ENCODE measurements at places on chromosomes 7 and 10.
A peak's percentile ranks its signal among the peaks of the same experiment; 100 is the strongest.

DNA sequence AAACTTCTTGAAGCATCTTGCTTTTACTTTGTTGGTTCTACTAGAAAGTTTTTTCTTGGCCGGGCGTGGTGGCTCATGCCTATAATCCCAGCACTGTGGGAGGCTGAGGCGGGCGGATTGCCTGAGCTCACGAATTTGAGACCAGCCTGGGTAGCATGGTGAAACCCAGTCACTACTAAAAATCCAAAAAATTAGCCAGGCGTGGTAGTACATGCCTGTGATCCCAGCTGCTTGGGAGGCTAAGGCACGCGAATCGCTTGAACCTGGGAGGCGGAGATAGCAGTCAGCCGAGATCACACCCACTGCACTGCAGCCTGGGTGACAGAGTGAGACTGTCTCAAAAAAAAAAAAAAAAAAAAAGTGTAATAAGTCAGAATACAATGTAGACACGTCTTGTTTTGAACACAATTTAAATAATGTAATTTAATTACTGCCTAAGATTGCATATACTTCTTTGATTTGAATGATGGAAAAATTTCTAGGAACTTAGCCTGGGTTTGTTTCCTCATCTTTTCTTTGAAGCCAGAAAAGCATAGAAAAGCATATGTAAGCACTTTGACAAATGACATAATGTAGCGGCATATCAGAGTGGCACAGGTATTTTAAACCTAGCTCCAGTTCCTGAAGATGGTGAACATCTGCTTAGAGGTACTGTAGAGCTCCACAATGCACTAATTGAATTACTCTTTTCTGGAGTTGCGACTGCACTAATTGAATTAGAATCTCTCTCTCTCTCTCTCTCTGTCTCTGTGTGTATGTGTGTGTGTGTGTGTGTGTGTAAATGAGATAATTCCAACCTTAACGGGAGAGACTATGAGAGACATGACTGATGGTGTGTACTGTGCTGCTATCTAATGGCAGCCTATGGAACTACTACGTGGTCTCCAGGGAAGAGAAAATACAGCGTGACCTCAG, 87.8 kb downstream of the BTRC start:
- peak; percentile 71 for DNase-seq

- no peak for DNase-seq
Observed at GRCh38 chr7:92293896-92294590, 48.3 kb downstream of the ANKIB1 start.

GRCh38 chr7:143417734-143418383, 9.2 kb upstream of the EPHA1 start:
- no peak for DNase-seq

DNA sequence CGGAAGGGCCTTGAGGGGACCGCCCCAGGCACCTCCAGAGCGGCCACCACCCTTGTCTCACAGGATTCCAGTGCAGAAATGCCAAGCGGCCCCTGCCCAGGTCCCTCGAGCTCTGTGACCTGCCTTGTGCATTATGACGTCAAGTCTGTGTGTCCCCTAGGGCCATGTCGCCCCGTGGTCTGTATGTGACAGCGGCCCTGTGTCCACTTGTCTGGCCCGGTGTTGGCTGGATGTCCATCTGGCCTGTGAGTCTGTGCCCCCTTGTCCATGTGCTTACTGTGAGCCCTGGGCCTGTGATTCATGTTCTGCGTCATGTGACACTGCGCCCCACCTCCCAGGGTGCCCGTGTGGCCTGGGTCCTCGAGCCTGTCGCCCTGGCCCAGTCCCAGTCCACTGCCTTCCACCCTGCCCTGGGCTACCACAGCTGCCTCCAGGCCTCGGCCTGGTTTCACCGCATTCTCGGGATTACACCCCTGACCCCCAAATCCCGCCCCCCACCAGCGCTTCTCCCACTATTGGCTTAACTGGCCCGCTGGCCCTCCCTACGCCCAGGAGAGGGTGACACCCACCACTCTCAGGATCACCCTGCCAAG, 66.6 kb upstream of the ZNF722 start:
- DNase-seq, result no peak

DNA sequence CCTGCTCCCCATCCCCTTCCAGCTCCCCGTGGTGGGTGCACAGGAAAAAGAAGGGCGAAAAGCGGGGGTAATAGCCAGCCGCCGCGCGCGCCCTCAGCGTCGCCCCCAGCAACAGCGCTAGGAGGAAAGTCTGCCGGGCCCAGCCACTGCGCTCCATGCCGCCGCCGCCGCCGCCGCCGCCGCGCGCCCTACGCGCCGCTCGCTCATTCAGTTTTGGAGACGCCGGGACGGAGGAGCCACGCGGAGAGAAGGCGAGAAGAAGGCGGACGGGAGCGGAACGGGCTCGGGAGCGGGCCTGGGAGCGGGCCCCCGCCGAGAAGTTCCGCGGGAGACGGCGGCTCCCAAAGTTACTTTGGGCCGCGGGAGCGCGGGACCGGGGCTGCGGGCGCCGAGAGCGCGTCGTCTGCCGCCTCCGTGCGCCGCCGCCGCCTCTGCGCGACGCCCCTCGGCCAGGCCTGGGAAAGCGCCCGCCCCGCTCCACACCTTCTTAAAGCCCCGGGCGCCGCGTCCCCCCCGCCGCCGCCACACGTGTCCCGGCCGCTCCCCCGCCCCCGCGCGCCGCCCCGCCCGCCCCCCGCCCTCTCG, at the start of gene RELN:
Gene RELN (minus strand): TSS at position 459 of the 585 bp plus-strand sequence. CDS start 302 bp downstream, at position 157.
- DNase-seq, result peak; percentile 21

DNA sequence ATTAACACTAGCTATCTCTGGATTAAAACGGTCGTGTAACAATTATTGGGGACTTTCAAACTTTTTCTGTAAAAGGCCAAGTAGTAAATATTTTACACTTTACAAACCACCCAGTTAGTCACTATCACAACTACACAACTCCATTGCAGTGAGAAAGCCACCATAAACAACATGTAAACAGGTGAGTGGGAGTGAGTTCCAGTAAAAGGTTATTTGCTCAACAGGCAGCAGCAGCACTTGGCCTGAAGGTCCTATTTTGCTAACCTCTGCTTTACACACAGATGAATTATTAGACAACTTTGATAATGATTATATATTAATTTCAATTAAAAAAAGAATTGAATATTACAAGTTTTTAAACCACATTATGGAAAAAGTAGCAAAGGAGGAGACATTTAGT, 15.8 kb upstream of the AGMO start:
- DNase-seq, result no peak

DNA sequence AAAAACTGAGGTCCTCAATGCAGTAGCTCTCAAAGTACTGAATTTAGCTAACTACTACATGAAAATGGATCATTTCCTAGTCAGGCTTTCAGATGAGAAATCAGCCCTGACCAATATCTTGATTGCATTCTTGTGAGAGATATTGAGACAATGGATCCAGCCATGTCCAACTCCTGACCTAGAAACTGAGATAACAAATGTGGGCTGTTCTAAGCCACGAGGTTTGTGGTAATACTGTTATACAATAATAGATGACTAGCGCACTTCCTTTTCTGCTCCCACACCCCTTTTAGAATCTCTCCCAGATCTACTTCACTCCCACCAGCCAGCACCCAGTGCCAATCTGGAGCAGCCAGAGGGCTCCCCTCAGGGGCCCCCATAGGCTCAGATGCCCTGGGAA, 209.3 kb upstream of the KMT2E start:
- no peak for DNase-seq

- DNase-seq, result no peak
Observed at GRCh38 chr10:51564896-51565510, 134.4 kb downstream of the CSTF2T start.

DNA sequence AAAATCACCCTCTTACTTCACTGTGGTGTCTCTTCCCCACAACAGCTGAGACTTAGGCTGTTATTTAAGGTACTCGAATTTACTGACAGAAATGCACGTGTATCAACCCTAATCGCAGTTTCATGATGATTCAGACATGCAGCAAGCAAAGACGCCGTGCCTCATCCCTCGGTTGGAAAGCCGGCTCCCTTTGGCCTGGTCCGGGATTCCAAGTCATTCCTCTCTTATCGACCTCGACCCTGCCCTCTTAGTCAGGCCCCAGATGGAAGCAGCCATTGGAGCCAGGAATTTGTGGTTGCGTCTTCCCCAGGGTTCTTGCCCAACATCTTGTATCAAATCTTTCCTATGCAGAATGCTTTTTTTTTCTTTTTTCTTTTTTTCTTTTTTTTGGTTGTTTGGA, 229.5 kb downstream of the GATA3 start:
- no peak for DNase-seq

GRCh38 chr10:6297951-6298381, 95.2 kb downstream of the PFKFB3 start:
- peak; percentile 10 for DNase-seq

DNA sequence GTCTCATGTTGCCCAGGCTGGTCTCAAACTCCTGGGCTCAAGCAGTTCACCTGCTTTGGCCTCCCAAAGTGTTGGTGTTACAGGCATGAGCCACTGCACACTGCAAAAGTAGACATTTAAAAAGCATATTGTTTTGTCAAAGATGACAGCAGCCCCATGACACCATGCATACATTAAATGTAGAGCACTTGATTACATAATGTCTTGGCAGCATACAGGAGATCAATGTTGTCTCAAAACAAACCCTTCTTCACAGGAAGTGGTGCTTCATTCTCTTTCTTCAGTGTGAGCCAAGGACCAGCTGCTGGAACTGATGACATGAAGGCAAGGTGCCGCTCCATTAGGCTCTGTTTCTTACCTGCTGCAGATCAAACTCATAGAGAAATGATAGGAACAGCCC, 218.4 kb downstream of the KLF6 start:
- DNase-seq, result no peak

DNA sequence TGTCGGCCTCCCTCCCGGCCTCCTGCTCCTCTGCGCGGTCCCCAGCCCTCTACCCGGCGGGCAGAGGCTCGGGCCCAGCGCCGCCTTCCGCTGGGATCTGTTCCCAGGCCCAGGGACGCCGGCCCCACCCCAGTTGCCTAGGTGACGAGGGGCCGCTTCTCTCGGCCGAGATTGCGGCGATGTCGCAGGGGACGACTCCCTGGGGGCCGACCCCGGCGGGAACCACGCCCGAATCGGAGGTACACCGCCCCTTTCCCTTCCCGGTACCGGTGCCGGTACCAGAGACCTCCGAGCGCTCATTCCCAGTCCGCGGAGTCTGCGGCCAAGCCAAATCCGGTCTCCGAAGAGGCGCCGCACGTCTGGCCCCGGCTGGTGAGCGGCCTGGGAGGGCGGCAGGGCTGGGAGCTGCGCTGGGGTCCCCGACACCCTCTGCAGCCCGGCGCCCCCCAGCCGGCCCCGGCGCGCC, at the start of gene CABCOCO1:
Gene CABCOCO1 (plus strand): TSS at position 136 of the 466 bp plus-strand sequence. CDS start 44 bp downstream, at position 180.
- peak; percentile 69 for DNase-seq

DNA sequence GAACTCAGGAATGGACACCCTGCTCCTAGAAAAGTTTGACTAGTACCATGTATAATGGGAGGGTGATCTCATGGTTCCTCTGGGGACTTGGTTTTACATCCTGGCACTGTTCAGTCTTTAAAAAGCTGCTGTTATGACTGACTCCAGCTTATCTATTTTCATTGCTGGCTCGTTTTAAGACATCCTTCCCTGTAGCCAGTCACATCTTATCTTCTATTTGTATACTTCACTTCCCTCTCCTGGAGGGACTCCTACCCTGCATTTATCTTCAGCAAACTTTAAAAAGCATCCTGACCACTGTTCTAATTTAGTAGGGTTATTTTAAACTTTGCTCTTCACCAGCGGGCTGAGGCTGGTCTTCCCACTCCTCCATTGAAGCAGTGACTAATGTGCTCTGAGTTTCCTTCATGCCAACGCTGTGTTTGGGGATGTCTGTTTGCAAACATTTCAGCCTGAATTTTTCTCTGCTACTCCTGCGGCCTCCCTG, 72.9 kb upstream of the ARMC3 start:
- no peak for DNase-seq

DNA sequence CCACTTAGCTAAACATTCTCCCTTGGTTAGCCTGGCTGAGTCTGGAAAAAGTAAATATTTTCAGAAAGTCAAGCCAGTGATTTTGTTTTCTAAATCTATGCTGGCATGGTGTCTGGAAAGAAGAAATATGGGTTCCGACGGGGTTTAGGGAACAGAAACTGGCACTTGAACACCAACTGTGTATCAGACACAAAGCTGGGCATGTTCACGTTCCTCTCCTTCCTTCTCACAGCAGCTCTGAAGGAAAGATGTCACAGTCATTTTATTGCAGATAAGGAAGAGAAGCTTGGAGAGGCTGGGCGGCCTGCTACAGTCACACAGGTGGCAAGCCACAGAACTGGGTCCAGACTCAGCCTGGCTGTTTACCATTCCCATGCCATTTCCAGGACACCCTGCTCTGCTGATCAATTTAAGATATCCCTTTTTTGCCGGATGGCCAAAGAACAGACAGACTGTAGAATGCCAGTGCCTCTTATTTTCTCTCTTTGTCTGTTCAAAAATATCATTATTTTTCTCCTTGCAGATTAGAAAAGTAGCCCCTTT, 118.8 kb downstream of the HERPUD2 start:
- DNase-seq, result no peak

DNA sequence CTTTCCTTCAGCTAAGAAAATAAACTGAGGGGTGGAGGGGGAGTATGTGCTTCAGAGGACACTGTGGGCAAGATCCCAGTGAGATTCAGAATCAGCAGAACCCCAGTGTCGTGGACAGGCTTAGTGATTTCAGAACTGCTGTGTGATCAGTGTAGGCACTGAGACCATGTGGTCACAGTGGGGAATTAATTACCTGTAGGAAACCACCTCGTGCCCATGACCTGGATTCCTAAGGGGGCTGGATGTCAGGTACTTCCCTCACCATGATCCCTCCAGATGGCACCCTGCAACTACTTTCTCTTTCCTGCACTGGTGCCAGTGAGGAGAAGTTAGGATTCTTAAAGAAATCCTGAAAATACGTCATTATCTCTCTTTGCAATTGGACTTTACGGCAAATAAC, 64.4 kb downstream of the HBP1 start:
- no peak for DNase-seq

DNA sequence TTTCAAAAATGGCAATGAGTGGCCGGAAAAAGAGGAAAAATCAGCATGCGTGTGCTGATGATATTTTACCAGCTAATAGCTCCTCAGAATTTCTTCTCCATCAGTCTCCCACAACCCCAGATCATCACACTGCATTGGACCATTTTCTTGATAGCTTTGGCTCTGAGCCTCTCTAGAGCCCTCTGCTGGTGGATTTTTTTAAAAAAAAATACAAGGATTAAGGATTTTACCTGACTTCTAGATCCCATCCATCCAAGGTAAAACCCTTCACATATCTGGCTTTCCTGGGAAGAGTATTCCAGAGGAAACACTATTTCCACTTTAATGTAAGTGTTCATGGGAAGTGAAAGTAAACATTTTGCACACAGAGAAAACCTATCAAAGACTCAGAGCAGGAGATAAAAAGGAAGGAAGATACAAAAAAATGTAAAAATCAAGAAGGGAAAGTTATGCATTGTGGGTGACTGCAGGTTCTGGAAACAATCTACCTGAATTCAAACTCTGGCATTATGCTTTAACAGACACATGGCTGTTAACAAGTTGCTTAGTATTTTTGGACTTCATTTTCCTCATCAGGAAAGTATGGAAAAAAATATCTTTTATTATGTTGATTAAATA, 380.9 kb downstream of the LRRTM3 start:
- DNase-seq, result no peak

DNA sequence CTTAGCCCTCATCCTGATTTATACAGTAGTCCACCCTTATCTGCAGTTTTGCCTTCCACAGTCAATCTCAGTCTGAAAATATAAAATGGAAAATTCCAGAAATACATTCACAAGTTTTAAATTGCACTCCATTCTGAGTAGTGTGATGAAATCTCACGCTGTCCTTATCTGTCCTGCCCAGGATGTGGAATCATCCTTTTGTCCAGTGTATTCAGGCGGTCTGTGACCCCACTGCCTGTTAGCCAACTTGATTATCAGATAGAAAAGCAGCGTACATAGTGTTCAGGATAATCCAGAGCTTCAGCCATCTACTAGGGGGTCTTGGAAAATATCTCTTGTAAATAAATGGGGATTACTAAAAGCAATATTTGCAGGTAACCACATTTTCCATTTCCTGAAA, 146.3 kb downstream of the MALRD1 start:
- DNase-seq, result no peak

All from fibroblast of skin of abdomen (primary cell).